ENCODE measurements at places on chromosomes 16 and 17. TPM values are rescaled to one million over a fixed set of nuclear protein-coding genes. Genes with fewer than 3 reads are reported as not detected.

Gene CCL8
- not detected for polyA plus RNA-seq

Gene KRTAP4-5
- polyA plus RNA-seq: not detected

Gene ANKRD40CL
- polyA plus RNA-seq: not detected

Gene ATP2A3
- 21.8 TPM for polyA plus RNA-seq

Gene LRRC46
- 0.17 TPM for polyA plus RNA-seq

Gene EVI2A
- polyA plus RNA-seq: 1.9 TPM

Gene MYOCD
- polyA plus RNA-seq: 24.6 TPM

Gene PRSS27
- 0.38 TPM for polyA plus RNA-seq

Gene VAT1L
- polyA plus RNA-seq: 5.9 TPM

Gene TTC19
- polyA plus RNA-seq: 28.6 TPM

Gene DNAAF1
- polyA plus RNA-seq: 0.38 TPM

Gene ALOXE3
- 0.12 TPM for polyA plus RNA-seq

Gene GPRC5B
- 43.0 TPM for polyA plus RNA-seq

Gene PIK3R5
- 1.9 TPM for polyA plus RNA-seq

Gene SYNRG
- polyA plus RNA-seq: 11.7 TPM

Gene KCTD19
- 0.19 TPM for polyA plus RNA-seq

Gene TPSG1
- not detected for polyA plus RNA-seq

Gene LYRM1
- 73.0 TPM for polyA plus RNA-seq

Gene NUPR1
- 103 TPM for polyA plus RNA-seq

Gene TEKT5
- polyA plus RNA-seq: not detected

Gene TBL3
- 57.9 TPM for polyA plus RNA-seq

Gene RBFOX1
- 15.5 TPM for polyA plus RNA-seq

Gene GFER
- 36.6 TPM for polyA plus RNA-seq

Gene CALB2
- 0.86 TPM for polyA plus RNA-seq

Gene KRTAP9-2
- polyA plus RNA-seq: not detected

Gene ETV4
- polyA plus RNA-seq: 0.46 TPM

Gene TP53TG3B
- not detected for polyA plus RNA-seq

Gene KRT15
- polyA plus RNA-seq: not detected

Gene C16orf87
- 5.1 TPM for polyA plus RNA-seq

Gene GALK1
- polyA plus RNA-seq: 25.5 TPM

Gene SLC5A2
- 0.76 TPM for polyA plus RNA-seq

Gene KRTAP2-3
- polyA plus RNA-seq: not detected

Gene SLC5A10
- 0.04 TPM for polyA plus RNA-seq

Gene LGALS9
- 25.3 TPM for polyA plus RNA-seq

Gene CDH3
- not detected for polyA plus RNA-seq

Gene ITGAL
- polyA plus RNA-seq: 0.47 TPM

Gene FBXL20
- 3.1 TPM for polyA plus RNA-seq

Gene AARSD1
- polyA plus RNA-seq: 45.5 TPM

Gene CDC6
- polyA plus RNA-seq: 0.34 TPM

Gene ZNF778
- 1.6 TPM for polyA plus RNA-seq

Gene PROCA1
- polyA plus RNA-seq: 2.6 TPM

Gene SPATA22
- polyA plus RNA-seq: not detected

Gene ACLY
- 8.3 TPM for polyA plus RNA-seq

Gene ITGB3
- 5.0 TPM for polyA plus RNA-seq

Gene SEPTIN1
- 0.44 TPM for polyA plus RNA-seq

Gene ZC3H18
- polyA plus RNA-seq: 23.7 TPM

Gene GPR142
- not detected for polyA plus RNA-seq

Gene RCVRN
- polyA plus RNA-seq: 0.15 TPM

All from heart left ventricle (tissue), 16 donors.